ENCODE measurements at places on chromosomes 16 and 17. TPM values are rescaled to one million over a fixed set of nuclear protein-coding genes. Genes with fewer than 3 reads are reported as not detected.
A peak's percentile ranks its signal among the peaks of the same experiment; 100 is the strongest.

DNA sequence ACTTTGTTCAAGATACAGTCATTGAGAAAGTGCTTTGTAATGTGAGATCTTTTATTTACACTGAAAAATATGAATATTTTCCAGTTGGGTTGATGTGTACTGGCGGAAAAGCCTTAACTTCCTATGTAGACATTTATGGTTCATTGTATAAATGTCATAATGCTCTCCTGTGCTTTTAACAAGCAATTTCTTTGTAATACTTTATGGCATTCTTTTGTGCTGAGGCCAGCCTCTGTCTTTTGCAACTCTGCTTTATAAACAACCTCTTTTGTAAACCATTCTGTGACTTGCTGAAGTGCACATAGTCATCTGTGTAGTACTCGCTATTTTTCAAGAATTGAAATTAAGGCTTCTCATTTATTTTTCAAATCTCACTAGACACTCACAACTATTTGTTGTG, 291.2 kb downstream of the CDH11 start:
- H3K36me3 ChIP-seq, result no peaks in the 10 kb centered on the region
- H3K27me3 ChIP-seq, result no peaks in the 10 kb centered on the region
- DNase-seq, result no peak
- H3K27ac ChIP-seq, result no peak overlapping the region
- no peaks in the 10 kb centered on the region for H3K4me1 ChIP-seq

TXNL4B gene
- total RNA-seq, result 6.0 TPM

GRCh38 chr17:42019509-42020404, at the start of gene NKIRAS2:
TSS of gene NKIRAS2 (plus strand) at chr17:42020090. CDS start at chr17:42021578, 1,488 bp downstream.
- H3K27ac ChIP-seq, result peak within 1 kb of the TSS; percentile 93
- H3K36me3 ChIP-seq, result no peaks in the 10 kb centered on the region
- peak within 1 kb of the TSS; percentile 97 for H3K4me3 ChIP-seq
- peak; percentile 91 for DNase-seq

DNA sequence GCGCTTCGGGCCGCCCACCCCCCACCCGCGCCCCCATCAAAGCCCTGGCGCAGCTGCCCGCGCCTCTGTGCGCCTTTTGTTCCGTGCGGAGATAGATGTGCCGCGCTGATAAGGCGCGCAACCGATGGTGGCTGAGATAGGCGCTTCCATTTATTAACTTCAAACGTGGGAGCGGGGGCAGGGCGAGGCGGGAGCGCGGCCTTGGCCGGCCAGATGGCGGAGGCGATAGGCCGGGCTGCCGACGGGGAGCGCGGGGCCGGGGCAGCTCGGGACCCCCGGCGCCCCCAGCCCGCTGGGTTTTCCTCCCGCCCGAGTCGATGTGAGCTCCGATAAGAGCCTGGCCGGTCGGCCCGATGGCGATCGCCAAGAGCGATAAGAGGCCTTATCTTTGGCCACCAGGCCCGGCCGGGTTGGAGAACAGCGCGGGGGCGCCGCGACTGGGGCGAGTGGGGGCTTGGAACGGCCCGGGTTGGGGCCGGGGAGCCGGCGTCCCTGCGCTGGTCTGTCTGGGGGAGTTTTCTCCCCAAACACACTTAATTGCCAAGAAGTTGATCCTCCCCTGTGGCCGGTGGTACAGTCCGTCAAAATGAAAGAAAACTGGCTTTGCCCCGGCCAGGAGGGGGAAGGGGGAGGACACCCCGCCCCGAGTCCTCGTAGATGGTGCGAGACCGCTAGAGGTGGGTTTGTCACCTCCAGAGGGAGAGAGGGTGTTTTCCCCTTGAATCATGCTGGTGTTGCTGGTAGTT, 2.7 kb downstream of the ZFPM1 start:
- peaks cover 26% of the 10 kb centered on the region for H3K4me1 ChIP-seq
- no peak overlapping the region for H3K27ac ChIP-seq
- peaks cover 49% of the 10 kb centered on the region for H3K27me3 ChIP-seq
- no peaks in the 10 kb centered on the region for H3K36me3 ChIP-seq
- peak overlapping the region; percentile 62 for H3K4me3 ChIP-seq
- no peak for DNase-seq

- no peak for DNase-seq
- peaks cover 16% of the 10 kb centered on the region for H3K4me1 ChIP-seq
- no peaks in the 10 kb centered on the region for H3K27me3 ChIP-seq
- peak overlapping the region; percentile 85 for H3K27ac ChIP-seq
- no peaks in the 10 kb centered on the region for H3K36me3 ChIP-seq
- H3K4me3 ChIP-seq, result peak overlapping the region; percentile 65
Measured at GRCh38 chr17:17752821-17753321, 71.6 kb downstream of the RAI1 start.

DNA sequence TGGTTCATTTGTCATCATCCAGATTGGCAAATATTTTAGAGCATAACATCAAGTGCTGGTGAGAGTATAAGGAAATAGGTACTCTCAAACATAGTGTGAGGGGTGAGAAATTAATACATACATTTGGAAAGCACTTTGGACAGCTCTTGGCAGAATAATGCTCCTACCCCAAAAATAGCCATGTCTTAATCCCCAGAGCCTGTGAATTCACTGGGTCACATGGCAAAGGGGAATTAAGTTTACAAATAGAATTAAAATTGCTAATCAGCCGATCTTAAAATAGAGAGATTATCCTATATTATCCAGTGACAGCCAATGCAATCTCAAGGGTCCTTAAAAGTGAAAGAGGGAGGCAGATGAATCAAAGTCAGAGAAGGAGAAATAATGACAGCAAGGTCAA, 38.8 kb upstream of the ANKFN1 start:
- no peak overlapping the region for H3K27ac ChIP-seq
- no peak overlapping the region for H3K4me3 ChIP-seq
- no peaks in the 10 kb centered on the region for H3K27me3 ChIP-seq
- DNase-seq, result no peak

- H3K27me3 ChIP-seq, result no peaks in the 10 kb centered on the region
- peaks cover 16% of the 10 kb centered on the region for H3K4me1 ChIP-seq
- no peak overlapping the region for H3K27ac ChIP-seq
- no peaks in the 10 kb centered on the region for H3K36me3 ChIP-seq
Measured at GRCh38 chr17:65470783-65471182, 90.7 kb downstream of the AXIN2 start.

DNA sequence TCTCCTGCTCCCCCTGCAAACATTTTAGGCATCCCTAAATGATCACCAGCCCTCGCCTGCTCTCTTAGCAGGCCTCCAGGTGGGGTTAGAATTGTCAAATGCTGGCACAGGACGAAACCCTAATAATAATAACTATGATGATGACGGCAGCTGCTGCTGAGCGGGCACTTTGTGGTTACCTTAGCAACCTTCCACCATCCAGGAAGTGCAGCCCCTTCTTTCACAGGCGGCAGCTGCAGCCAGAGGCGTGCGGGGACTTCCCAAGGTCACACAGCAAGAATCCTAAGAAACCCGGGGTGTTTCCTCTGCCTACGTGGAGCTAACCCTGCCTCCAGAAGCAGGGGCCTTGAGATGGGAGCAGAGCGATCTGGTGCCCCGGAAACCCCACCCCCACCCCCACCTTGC, 22.4 kb upstream of the EIF1 start:
- peak overlapping the region; percentile 77 for H3K27ac ChIP-seq
- DNase-seq, result no peak
- no peaks in the 10 kb centered on the region for H3K27me3 ChIP-seq

- no peak for DNase-seq
- H3K4me3 ChIP-seq, result no peak overlapping the region
- H3K4me1 ChIP-seq, result no peaks in the 10 kb centered on the region
Measured at GRCh38 chr17:77503916-77504651, 363.3 kb downstream of the SEC14L1 start.

CES3 gene
- total RNA-seq, result 30.3 TPM

SLC5A10 gene
- total RNA-seq, result not detected

SKAP1 gene
- total RNA-seq, result not detected

BICDL2 gene
- not detected for total RNA-seq

FZD2 gene
- total RNA-seq, result 0.68 TPM

DNA sequence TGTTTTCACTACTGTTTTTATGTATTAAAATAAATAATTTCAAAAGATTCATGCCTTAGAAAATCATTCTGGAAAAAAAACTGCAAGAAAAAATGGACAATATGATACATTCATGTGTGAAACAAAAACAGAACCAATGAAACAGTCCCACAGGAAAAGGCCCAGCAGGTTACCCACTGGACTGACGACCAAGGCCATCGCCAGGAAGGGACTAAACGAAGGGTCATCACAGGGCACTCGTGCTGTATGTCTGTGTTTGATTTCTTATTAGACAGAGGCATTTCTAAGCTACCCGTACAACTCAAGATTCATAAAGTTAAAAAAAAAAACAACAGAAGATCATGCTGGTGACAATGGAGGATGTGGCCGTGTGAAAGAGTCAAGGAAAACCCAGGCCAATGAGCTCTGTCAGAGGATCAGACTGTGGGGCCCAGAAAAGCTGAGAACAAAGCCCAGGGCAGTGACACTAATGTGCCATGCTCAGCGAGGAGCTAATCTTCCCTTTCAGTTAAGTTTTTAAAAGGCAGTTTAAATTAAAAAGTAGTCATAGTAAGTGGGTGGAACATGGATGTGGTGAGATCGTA, 31.8 kb downstream of the NSMCE1 start:
- H3K4me3 ChIP-seq, result no peak overlapping the region
- H3K27me3 ChIP-seq, result no peaks in the 10 kb centered on the region
- peaks cover 5% of the 10 kb centered on the region for H3K4me1 ChIP-seq
- peak overlapping the region; percentile 46 for H3K27ac ChIP-seq

GRCh38 chr16:82024316-82024715, 10.7 kb upstream of the HSD17B2 start:
- no peaks in the 10 kb centered on the region for H3K36me3 ChIP-seq
- H3K4me3 ChIP-seq, result no peak overlapping the region
- no peaks in the 10 kb centered on the region for H3K27me3 ChIP-seq

KRT24 gene
- total RNA-seq, result not detected

CHRNE gene
- 1.9 TPM for total RNA-seq

DNA sequence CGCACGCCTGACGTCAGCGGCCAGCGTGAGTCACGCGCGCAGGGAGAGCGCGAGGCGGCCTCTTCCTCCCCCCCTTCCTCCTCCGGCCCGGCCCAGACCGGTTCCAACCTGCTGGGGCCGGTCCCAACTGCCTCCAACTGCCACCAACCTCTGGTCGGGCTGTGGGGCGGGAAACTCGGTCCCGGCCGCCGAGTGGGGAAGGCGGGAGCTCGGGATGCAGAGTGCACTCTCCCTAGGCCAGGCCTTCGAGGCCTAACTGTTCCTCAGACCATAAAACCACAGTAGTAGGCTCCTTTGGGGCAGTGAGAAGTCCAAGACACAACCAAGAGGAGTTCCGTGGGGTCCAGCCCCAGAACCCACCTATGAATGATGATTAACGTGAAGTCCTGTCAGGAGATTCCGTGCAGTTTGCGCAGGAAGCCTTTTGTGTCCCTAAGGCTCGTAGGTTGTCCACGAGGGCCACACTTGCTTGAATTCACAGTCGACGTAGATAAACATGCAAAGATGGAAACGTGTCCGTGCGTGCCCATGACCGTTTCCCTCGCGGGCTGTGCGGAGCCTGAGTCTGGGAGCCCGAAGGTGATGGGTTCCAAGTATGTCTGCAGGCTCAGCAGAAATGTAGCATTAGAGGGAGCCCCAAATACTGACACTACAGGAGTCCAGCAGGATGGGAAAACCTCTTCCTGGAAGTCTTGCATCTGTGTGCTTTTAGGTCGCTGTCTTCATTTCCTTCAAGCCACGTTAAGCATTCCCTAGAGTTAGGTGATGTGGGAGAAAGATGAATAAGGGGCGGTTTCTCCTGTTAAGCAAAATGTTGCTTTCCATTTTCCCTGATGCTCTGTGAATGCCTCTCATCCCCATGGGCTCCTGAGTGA, 647 bp downstream of the UNK start:
- H3K36me3 ChIP-seq, result no peaks in the 10 kb centered on the region
- H3K27me3 ChIP-seq, result no peaks in the 10 kb centered on the region
- peak overlapping the region; percentile 99 for H3K27ac ChIP-seq

DNA sequence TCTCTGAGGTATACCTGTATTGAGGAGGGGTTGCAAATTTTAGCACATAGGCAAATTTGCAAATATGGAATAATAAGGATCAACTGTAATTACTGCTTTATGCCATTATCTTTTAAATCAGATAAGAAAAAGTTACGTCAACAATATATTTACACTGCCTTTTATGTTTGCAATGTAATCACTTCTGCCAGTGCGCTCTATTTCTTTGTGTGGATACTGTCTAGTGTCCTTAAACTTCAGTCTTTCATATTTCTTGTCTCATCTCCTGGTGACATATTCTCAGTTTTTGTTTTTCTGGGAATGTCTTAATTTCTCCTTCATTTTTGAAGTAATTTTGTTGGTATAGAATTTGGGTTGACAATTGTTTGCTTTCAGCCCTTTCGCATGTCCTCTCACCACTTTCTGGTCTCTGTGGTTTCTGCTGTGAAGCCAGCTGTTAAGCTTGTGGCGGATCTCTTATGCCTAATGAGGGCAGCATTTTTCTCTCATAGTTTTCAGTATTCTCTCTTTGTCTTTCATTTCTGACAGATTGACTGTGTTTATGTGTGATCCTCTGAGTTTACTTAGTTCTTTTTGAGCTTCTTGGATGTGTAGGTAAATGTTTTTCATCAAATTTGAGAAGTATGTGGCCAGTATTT, 37.6 kb upstream of the ABCC11 start:
- H3K27ac ChIP-seq, result no peak overlapping the region
- no peaks in the 10 kb centered on the region for H3K27me3 ChIP-seq
- no peaks in the 10 kb centered on the region for H3K4me1 ChIP-seq
- no peak for DNase-seq

- DNase-seq, result no peak
- H3K36me3 ChIP-seq, result no peaks in the 10 kb centered on the region
- H3K4me1 ChIP-seq, result peaks cover 21% of the 10 kb centered on the region
Measured at GRCh38 chr17:60164697-60165096, 14.9 kb downstream of the CA4 start.

GRCh38 chr17:64781014-64781756, 119.1 kb upstream of the SMURF2 start:
- no peaks in the 10 kb centered on the region for H3K36me3 ChIP-seq
- peak overlapping the region; percentile 44 for H3K4me3 ChIP-seq
- H3K27ac ChIP-seq, result peak overlapping the region; percentile 33
- no peak for DNase-seq
- H3K4me1 ChIP-seq, result peaks cover 14% of the 10 kb centered on the region

CCL1 gene
- not detected for total RNA-seq

GRCh38 chr17:82276938-82277337, 3.4 kb upstream of the CSNK1D start:
- H3K27me3 ChIP-seq, result no peaks in the 10 kb centered on the region
- no peak overlapping the region for H3K27ac ChIP-seq
- H3K4me3 ChIP-seq, result no peak overlapping the region
- no peak for DNase-seq
- H3K36me3 ChIP-seq, result peaks cover 3% of the 10 kb centered on the region

- peaks cover 76% of the 10 kb centered on the region for H3K4me1 ChIP-seq
- H3K27me3 ChIP-seq, result no peaks in the 10 kb centered on the region
- peak overlapping the region; percentile 92 for H3K27ac ChIP-seq
Measured at GRCh38 chr17:29138184-29138955, 41.8 kb downstream of the MYO18A start.

CMTM1 gene
- total RNA-seq, result not detected

All from gastrocnemius medialis (tissue), 4 donors.